Activated CD8-positive, alpha-beta memory T cell treated with anti-CD3 and anti-CD28 coated beads, Interleukin-2, amount 10 ng/mL, durations not matched to agents 7 days and 5 days (primary cell): ENCODE measurements at places on chromosomes 5 and 9.

GRCh38 chr9:113614843-113615648 is 151.5 kb downstream of the RGS3 start:
- DNase-seq = no peak

DNA sequence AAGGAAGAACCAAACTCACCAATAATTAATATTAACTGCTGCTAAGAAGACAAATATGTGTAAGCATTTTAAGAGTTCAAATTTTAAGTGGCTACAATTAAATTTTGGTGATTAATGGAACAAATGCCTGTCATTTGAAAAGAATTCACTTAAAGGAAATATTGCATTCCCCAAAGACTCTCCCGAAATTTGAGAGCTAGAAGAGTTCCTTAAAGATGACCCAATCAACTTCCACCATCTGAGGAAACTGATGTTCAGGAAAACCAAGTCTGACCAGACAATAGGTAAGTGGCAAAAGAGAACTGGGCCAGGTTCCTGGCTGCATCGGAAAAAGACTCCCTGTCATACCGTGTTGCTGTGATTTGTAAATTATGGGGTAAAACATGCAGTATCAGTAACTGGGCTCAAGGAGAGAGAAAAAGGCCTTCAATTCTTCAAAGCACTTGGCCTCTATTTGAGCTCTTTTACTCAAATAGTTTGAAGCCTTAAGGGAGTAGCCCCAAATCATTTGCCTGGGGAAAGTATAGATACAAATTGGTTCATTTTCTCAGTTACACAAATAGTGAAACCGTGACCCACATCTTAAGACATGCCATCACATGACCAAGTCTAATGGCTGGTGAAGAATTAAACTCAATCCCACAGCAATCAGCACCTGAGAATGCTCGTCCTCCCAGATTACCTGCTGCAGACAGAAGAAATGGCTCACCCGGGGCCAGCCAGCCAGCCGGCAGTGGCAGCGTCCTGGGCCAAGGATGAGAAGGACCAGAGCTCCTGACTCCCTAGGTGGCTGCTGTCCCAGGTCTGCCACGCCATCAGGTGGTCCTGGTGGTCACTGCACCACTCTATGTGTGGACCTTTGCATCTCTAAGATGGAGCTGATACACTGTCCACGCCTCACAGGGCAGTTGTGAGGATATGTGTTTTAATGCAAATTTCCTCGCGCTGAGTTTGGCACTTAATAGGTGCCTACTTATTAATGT is 162.9 kb downstream of the TTLL11 start:
- no peak for DNase-seq

GRCh38 chr5:26430323-26430722 is 608.1 kb downstream of the CDH9 start:
- no peak for DNase-seq

DNA sequence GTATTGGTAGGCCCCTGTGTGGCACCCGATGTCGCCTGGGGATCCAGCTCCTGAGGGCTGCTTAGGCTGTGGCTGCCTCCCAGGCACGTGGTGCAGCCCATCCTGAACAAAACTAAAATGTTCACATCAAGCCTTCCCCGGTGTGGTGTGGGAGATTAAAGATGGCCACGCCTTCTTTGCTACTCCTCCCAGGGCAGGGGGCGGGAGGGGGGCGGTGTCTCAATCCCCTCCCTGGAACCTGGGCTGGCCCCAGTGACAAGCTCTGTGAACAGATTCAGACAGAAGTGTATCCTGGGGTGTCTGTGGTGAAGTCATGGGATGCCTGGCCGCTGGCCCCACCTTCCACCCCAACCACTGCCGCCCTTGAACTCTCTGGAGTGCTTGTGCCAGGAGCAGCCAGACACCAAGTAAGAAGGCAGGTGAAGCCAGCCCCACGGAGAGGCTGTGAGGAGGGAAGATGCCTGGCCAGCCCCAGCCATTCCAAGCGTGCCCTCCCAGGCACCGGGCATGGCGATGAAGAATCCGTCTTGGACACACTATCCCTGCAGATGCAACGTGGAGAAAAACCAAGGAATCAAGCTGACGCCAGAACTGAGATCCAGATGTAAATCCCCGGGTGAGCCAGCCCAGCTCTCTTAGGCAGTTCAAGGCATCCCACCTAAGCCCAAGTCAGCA is 75.8 kb downstream of the AK8 start:
- peak; percentile 32 for DNase-seq

GRCh38 chr9:93302586-93303257 is 118.8 kb downstream of the WNK2 start:
- DNase-seq = peak; percentile 70

- peak; percentile 95 for DNase-seq
Measured at GRCh38 chr9:114387680-114388356, at the start of gene AKNA. Gene AKNA (minus strand): TSS chr9:114387982. CDS start chr9:114381333, 6,649 bp downstream.

- no peak for DNase-seq
Measured at GRCh38 chr5:112684737-112685136, 52.9 kb upstream of the APC start.

DNA sequence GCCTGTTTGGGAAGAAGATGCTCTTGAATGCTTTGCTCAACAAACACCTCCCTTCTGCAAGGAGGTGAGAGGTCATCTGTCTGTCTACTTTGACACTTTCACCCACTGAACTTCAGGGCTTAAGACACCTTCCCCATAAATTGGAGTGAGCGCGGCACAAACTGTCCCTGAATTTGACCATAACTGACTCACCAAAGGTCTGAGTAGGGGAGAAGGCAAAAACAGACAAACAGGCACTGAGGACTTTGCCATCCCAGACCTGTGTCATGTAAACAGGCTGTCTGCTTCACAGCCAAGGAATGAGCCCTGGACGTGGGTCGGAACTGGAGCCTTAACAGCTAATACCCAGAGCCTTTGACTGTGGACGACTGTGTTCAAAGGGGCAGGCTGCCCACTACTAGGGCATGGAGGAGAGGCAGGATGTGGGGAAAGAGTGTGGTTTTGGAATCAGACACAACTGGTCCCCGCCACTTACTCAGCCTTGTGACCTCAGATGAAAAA is 320.9 kb upstream of the KLF4 start:
- DNase-seq = no peak

DNA sequence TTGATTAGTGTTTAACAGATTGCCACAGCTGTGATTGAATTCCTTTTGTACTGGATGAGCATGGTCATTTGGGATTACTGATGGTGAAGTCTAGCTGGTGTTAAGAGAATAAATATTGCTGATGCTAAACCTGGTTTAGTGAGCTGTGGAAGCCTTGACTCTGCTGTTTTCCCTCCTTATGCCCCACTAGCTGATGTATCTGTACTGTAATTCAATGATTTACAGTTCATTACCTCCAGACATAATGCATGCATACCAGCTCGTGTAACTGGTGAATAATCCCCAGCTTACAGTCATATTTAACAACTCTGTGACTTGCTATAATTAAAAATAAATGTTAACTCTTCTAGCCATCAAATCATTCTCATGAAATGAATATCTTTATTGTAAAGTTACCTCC is 1.7 kb upstream of the CMYA5 start:
- no peak for DNase-seq

GRCh38 chr9:110427497-110428104 is 89.9 kb upstream of the TXNDC8 start:
- DNase-seq = no peak

DNA sequence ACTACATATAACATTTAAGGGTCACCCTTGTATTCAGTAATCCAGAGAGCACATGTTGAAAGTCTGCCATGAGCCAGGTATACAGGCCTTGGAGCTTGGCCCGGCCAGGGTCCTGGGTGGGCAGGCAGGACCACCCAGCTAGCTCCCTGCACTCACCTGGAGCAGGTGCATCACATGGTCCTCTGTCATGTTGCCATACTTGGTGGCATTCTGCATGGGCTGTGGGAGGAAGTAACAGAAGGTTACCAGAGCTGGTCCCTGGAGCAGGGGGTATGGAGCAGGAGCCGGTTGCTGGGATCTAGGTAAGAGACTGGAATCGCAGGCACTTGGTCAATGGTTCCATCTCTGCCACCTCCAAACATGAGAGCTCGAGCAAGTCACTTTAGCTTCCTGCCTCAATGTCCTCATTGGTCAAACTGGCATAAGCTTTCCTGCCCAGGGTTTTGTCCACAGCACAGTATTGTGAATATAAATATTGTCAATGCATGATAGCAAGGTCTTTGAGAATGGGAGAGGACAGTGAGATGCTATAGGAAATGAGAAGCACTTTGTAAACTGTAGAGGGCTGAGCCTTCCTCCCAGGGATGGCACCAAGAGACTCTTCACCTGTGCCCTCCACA is 6.5 kb downstream of the CD74 start:
- no peak for DNase-seq

DNA sequence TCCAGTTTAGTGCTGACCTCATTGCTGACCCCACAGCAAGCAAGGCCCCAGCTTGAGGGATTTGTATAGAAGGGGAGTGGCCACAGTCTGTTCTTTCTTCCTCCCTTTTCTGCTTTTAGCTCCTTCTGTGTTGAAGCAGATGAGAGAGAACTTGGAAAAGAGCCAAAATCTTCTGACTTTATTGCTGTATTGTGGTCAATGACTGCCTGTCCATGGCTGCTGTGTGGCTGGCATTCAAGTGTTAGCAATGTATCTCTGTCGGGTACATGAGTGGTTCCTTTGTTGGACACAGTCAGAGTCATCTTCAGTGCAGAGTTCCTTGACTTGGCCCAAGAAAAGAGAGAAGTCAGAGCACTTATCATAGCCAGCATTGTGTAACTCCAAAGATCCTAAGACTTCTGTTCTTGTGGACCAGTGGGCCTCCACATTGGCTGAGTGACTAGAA is 154.1 kb downstream of the LRRC70 start:
- DNase-seq = no peak

- no peak for DNase-seq
Measured at GRCh38 chr5:102910240-102911226, 155.4 kb downstream of the PAM start.

DNA sequence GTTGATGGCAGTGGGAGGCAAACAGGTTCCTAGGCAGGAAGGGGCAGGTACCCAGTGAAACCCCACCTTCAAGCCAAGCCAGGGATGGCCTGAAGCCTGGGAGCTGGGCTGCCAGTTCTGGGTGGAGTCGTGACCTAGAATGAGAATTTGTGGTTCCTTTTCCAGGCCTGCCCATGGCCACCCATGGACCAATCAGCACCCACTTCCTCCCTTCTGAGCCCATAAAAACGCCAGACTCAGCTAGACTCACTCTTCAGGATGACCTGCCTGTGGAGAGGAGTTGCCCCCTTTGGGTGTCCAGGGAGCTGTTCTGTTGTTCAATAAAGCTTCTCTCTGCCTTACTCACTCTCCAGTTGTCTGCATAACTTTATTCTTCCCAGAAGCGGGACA is 144.0 kb upstream of the MRPS30 start:
- no peak for DNase-seq

GRCh38 chr9:29969856-29970647 is 2396.8 kb upstream of the C9orf72 start:
- DNase-seq = no peak
